ENCODE measurements at places on chromosomes 11 and 22. TPM values are rescaled to one million over a fixed set of nuclear protein-coding genes. Genes with fewer than 3 reads are reported as not detected.

The LMO2 gene
- total RNA-seq: 22.3 TPM

The CST6 gene
- total RNA-seq: 0.17 TPM

The HMOX1 gene
- 16.5 TPM for total RNA-seq

The MMP13 gene
- total RNA-seq: 1.5 TPM

The OR10W1 gene
- not detected for total RNA-seq

The TOP3B gene
- 11.5 TPM for total RNA-seq

The MIOX gene
- not detected for total RNA-seq

The SCGB2A2 gene
- not detected for total RNA-seq

The SMC1B gene
- not detected for total RNA-seq

The SMTNL1 gene
- not detected for total RNA-seq

The SYT13 gene
- total RNA-seq: 78.4 TPM

The EXT2 gene
- total RNA-seq: 96.2 TPM

The PGR gene
- 4.9 TPM for total RNA-seq

The TPBGL gene
- total RNA-seq: 0.11 TPM

The IGSF9B gene
- total RNA-seq: 36.0 TPM

The OR5L1 gene
- total RNA-seq: not detected

The KRTAP5-11 gene
- not detected for total RNA-seq

The ST14 gene
- 0.89 TPM for total RNA-seq

The HBE1 gene
- total RNA-seq: 14.4 TPM

The DKK3 gene
- total RNA-seq: 383 TPM

The MS4A7 gene
- total RNA-seq: 11.0 TPM

The FGF4 gene
- total RNA-seq: not detected

The EFCAB6 gene
- total RNA-seq: 5.9 TPM

The KCNJ1 gene
- total RNA-seq: not detected

The KRTAP5-10 gene
- not detected for total RNA-seq

The MS4A4A gene
- 9.0 TPM for total RNA-seq

The APOL5 gene
- 0.39 TPM for total RNA-seq

The CRYBB2 gene
- total RNA-seq: 1.4 TPM

The DDIAS gene
- total RNA-seq: 3.8 TPM

The MAP6 gene
- total RNA-seq: 64.5 TPM

The TBX10 gene
- not detected for total RNA-seq

The CBLIF gene
- total RNA-seq: not detected

The CD6 gene
- 1.6 TPM for total RNA-seq

The GGTLC3 gene
- not detected for total RNA-seq

The F2 gene
- not detected for total RNA-seq

The SPTBN2 gene
- 69.9 TPM for total RNA-seq

The MS4A18 gene
- total RNA-seq: not detected
